CD8-positive, alpha-beta memory T cell (primary cell): ENCODE measurements at places on chromosomes 11 and 22.

DNA sequence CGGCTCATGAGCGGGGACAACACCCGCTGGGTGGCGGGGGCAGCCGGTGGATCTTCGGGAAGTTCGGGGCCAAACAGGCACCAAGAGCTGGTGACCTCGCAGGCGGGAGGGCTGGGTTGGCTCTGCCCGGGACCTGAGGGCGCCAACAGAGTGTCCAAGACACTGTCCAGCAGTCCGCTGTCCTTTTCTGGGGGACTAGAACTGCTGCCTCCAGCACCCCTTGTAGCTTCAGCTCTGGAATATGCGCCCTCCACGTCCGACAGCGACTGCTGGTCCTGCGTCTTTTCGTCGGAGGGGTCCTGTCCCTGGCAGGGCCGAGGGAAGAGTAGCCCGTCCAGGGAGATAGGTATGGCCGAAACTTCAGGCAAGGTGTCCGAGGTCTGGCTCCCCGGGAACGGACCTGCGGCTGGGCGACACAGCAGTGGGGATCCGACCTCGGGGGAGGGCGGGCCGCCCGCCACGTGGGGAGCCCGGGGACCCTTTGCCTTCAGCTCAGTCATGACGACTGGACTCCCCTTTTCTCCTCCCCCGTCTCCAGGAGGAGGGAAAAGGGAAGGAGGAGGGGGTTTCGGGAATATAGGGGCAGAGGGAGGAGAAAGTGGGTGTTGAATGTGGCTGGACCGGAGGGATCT is 926 bp downstream of the PGR start:
- peak; percentile 34 for DNase-seq

- no peak for DNase-seq
Observed at GRCh38 chr11:18853086-18853720, 61.6 kb upstream of the PTPN5 start.

GRCh38 chr22:32627091-32627490 is 152.5 kb downstream of the FBXO7 start:
- DNase-seq: no peak

DNA sequence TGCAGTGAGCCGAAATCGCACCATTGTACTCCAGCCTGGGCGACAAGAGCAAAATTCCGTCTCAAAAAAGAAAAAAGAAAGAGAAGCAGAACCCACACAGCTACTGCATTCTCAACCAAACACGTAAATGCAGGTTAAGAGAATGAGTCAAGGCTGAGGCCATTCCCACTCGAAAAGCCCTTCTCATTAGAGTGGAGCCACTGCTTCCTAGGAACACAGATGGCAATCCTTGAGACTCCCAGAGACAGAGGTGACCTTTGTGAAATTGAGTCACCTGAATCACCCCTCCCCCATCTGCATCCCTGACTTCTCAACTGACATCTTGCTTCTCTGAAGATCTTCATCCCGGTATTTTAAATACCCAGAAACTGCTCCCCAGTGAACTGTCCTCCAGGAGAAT is 8.2 kb downstream of the PACSIN2 start:
- no peak for DNase-seq

GRCh38 chr11:87356428-87356827 is 318.7 kb downstream of the TMEM135 start:
- no peak for DNase-seq
